ENCODE measurements at places on chromosomes 2 and 18.

GRCh38 chr2:173953047-173953424, 12.1 kb downstream of the SP3 start:
- no peak for DNase-seq

DNA sequence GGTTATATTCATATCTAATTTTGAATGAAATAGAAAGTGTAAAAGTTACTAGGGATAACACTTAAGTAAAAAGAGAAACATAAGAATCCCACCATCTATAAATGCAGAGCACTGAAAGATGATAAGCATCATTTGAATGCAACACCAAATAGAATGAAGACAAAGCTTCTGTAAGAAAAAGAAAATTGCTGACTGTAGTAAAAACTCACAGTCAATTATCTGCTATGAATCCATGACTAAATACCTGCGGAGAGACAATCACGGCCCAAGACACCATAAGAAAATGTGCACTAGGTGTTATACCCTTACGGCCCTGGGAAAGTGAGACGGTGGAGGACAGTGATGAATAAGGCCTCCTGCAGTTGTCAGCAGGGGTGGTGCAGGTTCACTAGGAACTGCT, 45.4 kb upstream of the OSR1 start:
- DNase-seq, result no peak

GRCh38 chr2:101717071-101717845, 19.8 kb downstream of the MAP4K4 start:
- DNase-seq, result no peak

DNA sequence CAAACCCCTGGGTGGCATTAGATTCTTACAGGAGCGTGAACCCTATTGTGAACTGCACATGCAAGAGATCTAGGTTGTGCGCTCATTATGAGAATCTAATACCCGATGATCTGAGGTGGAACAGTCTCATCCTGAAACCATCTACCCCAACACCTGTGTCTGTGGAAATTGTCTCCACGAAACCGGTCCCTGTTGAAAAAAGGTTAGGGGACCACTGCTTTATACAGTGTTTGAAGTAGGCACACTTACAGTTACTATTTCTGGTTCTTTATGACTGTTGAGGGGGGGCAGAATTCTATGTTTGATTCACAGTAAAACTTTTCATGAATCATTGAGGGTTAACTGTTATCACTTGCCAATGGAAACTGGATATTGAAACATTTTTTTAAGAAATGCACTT, 72.0 kb downstream of the RIF1 start:
- no peak for DNase-seq

- DNase-seq, result no peak
Measured at GRCh38 chr2:181807526-181807925, 84.0 kb upstream of the ITPRID2 start.

DNA sequence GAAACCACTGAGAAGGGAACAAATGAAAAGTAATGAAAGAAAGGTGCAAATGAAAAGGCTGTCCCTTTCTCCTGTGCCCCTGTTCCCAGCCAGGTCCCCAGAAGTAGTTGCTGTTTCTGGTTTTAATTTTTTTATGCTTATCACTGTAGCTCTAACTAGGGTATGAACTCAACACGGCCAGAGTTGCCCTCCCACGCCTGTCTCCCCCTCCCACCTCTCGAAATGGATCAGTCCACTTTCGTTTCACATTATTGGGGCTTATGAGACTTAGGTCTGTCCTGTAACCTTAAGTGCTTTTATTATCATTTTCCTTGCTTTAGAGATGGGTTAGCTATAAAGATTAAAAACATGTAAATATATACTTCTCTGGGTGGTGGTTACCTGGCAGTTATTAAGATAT, 8.6 kb downstream of the RBFA start:
- no peak for DNase-seq

All from activated T-helper 9 cell treated with anti-CD3 and anti-CD28 coated beads, Interleukin-2, amount 50 U/mL, for 16 hours (primary cell).